ENCODE measurements at places on chromosomes 16 and 17.

DNA sequence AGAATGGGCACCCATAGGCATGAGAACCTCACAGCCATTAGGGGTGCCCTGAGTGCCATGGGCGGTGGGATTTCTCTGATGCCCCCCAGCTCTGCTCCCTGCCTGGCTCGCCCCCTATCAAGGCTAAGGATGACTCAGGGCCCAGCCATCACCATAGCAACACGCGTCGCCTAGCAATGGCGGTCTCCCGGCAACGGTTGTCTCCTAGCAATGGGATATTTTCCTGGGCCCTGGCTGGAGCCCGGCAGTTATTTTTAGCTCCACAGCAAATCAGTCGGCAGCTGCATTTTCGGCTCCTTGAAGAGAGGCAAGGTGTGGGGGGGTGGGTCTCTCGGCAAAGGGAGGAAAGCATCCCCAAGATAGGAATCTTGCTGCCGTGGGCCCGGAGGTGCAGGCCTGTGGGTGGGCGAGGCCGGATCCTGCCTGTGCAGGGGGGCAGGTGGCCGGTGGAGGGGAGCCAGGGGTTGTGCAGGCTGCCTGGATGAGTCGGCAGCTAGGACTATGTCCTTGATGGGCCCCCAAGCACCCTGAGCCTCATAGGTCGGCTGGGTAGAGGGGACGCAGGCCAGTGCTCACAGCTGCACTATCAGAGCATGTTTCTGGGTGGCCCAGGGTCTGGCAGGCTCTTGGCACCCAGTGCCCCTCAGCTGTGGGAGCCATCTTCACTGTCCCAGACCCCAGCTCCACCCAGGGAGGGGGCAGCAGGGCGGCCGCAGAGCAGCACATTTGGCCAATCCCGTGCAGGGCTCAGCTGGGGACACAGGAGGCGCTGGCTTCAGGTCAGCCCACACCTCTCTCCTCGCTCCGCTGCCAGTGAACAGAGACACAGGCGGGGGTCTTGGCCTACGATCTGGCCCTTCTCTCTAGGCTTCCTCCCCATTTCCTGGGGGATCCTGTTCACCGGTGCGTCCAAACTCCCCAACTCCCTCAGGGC, 4.2 kb upstream of the FBXL16 start:
- no peak for DNase-seq

- no peak for DNase-seq
Observed at GRCh38 chr17:4206962-4207361, 56.8 kb downstream of the ANKFY1 start.

GRCh38 chr16:78623796-78624195, 524.3 kb downstream of the WWOX start:
- DNase-seq: no peak

DNA sequence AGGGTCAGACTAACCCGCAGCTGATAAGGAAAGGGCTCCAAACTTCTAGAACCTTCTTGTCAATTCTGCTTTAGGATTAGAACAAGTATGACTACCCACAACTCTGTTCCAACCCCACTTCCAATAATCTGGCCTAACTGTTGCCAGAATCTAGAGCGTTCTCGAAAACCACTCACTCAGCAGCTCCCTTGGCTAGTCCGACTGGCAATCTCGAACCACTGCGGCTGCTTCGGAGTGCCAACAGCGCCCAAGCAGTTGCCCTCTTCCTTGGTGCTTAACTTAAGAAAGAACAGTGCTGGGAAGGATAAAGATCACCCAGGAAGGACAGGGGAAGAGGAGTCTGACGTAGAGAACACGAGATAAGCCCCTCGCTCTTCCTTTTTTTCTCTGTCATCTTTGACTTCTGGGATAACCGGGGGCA, 818 bp downstream of the DNAJC7 start:
- DNase-seq: no peak

GRCh38 chr17:12768255-12768654, 21.0 kb upstream of the ARHGAP44 start:
- DNase-seq: no peak

GRCh38 chr17:36894925-36895324, 42.4 kb upstream of the LHX1 start:
- no peak for DNase-seq

DNA sequence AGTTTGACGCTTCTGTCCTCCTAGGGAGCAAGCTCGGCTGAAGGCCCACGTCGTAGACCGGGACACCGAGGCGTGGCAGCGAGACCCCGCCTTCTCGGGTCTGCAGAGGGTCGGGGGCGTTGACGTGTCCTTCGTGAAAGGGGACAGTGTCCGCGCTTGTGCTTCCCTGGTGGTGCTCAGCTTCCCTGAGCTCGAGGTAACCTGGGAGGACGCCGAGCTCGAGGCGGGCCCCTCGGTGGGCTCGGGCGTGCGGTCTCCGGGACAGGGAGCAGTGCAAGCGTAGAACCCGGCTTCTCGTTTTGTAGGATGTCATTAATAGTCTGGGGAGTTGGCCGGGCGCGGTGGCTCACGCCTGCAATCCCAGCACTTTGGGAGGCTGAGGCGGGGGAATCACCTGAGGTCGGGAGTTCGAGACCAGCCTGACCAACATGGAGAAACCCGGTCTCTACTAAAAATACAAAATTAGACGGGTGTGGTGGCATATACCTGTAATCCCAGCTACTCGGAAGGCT, 715 bp downstream of the ENDOV start:
- no peak for DNase-seq

Measured in activated T-helper 9 cell treated with anti-CD3 and anti-CD28 coated beads, Interleukin-2, amount 50 U/mL, for 16 hours (primary cell).